Stimulated activated CD4-positive, alpha-beta T cell treated with anti-CD3 and anti-CD28 coated beads, Interleukin-15, amount 100 ng/mL, for 48 hours (primary cell): ENCODE measurements at places on chromosomes 16 and 17.

DNA sequence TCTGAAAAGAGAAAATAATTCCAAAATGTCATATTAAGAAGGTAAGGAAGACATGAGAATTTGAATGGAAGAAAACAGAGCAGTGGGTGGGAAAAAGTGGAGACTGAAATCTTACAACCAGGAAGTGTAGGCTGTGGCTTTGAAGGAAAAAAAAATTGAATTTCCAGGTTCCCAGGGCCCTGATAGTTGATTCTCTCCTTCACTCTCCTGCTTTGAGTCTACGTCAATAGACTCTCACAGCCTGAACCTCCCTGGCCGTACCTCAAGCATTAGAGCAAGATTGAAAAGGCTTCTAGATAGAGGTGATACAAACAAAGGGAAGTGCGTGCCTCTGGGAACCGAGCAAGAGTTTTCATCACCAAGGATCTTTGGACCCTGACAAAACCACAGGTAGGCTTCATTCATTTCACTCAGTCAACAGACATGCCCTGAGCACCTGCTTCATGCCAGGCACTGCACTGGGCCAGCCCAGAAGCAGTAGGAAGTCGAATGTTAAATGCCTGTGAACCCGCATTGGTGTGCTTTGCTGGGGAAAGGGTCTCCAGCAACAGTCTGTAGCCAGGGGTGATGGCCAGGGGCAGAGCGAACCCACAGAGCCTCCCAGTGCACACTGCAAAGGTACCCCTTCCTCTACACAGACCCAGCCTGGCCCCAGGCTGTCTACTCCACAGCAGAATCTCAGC, 163.9 kb downstream of the SLC39A11 start:
- DNase-seq, result no peak

- DNase-seq, result no peak
Measured at GRCh38 chr16:46812781-46813540, 18.0 kb downstream of the C16orf87 start.

DNA sequence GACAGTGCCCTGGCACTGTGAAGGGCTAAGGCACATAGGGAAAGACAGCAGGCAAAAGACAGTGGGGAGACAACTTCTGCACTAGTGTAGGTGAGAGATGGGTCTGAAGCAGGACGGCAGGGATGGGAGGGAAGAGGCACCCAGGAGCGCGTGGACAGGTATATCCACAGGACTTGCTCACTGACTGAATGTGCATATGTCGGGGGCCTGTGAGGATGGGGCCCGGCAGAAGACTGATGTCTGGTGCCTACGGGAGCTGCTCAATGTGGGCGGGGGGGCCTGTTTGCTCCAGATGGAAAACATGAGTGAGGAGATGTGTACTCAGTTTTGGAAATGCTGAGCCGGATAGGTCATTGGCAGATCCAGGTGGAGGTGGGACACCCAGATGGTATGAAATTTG, 47.3 kb upstream of the PMFBP1 start:
- DNase-seq, result no peak

GRCh38 chr16:2596747-2597559, 59.1 kb downstream of the PDPK1 start:
- no peak for DNase-seq

- no peak for DNase-seq
Measured at GRCh38 chr17:75110234-75110937, 617 bp downstream of the ARMC7 start.

- DNase-seq, result no peak
Measured at GRCh38 chr16:56911771-56912571, 20.0 kb upstream of the HERPUD1 start.
